ENCODE measurements at places on chromosomes 1 and 21.
A peak's percentile ranks its signal among the peaks of the same experiment; 100 is the strongest.

DNA sequence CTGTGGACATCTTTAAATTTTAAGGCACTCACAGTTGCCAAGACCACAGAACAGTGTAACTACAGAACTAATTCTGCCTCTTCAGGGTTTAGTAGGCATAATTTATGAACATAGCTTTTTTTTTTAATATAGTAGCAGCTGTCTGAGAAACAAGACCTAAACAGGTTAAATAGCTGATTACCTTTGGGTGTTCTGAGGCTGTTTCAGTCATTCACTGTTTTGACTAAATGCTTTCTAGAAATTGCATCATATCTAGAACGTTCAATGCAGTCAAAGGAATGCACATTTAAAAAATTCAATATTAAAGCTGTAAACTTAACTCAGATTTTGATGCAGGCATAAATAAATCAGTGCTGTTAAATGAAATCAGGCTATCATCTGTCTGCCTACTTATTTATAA lies 101.6 kb downstream of the BRINP3 start:
- no peak for DNase-seq

DNA sequence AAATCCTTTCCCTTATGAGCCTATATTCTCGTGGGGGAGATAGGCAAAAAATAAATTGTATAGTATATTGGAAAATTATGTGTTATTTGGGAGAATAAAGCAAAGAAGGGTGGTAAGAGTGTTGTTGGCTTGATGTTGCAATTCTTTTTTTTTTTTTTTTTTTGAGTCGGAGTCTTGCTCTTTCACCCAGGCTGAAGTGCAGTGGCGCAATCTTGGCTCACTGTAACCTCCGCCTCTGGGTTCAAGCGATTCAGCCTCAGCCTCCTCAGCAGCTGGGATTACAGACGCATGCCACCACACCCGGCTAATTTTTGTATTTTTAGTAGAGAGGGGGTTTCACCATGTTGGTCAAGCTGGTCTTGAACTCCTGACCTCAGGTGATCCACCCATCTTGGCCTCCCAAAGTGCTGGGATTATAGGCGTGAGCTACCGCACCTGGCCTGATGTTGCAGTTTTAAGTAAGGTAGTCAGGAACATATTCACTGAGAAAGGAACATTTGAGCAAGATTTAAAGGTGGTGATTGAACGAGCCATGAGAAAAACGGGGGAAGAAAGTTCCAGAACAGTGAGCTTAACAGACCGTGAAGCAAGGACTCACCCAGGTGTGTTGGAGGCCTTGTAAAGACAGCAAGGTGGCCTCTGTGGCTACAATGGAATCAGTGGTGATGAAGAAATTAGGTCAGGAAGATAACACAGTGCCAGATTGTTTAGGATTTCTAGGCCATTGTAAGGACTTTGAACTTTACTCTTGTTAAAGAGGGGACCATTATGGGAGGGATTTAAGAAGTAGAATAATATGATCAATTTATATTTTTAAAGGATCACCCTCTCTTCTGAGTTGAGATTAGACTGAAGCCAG lies 45.8 kb downstream of the RPRD2 start:
- no peak for DNase-seq

DNA sequence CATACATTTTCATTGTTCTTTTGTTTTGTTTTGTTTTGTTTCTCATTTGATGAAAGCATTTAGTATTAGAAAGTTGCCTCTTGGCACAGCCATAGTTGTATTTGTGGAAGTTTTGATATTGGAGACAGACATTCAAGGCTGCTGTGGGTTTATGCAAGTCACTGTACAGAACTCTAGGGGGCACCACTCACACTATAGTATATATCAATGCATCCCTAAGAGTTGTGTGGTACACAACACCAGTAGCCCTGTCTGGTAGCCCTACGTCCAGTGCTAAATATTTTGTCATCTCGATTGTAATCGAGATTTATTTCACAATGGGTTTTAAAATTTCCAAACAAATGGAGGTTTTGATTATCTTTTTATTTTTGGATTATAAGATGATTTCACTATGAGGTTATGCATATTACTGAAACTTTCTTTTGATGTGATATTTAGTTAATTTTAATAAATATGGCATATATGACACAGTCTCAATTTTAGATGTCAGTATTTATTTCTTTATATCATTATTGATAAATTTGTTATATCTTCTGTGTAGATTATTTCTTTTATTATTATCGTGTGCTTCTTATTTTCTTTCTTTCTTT lies 112.2 kb downstream of the NR5A2 start:
- no peak for DNase-seq

GRCh38 chr1:160048335-160048734 lies 16.5 kb upstream of the PIGM start:
- no peak for DNase-seq

- no peak for DNase-seq
Measured at GRCh38 chr1:11052839-11053757, 6.1 kb upstream of the MASP2 start.

GRCh38 chr1:9200441-9200840 lies 34.1 kb upstream of the H6PD start:
- DNase-seq: no peak

GRCh38 chr1:215005078-215005477 lies 77.5 kb upstream of the KCNK2 start:
- DNase-seq: no peak

- DNase-seq: peak; percentile 17
Measured at GRCh38 chr1:225655509-225656258, 2.8 kb upstream of the ENAH start.

DNA sequence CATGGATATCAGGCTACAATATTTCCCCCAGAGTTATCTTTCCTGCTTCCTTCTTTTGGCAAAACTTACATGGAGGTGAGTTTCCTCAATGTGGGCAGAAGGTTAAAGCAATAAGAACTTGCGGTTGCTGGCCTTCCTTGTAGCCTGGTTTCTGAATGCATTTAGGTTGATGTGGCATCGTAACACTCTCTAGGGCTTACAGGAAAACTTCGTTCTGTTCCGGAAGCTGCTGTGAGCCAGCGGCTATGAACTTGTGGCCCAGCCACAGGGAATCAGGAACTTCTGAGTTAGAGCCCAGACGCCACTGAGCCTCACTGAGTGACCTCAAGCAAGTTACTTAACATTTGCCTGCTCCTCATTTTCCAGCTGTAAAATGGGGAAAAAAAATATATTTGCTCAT lies 623.4 kb upstream of the ADAMTS5 start:
- DNase-seq: no peak

DNA sequence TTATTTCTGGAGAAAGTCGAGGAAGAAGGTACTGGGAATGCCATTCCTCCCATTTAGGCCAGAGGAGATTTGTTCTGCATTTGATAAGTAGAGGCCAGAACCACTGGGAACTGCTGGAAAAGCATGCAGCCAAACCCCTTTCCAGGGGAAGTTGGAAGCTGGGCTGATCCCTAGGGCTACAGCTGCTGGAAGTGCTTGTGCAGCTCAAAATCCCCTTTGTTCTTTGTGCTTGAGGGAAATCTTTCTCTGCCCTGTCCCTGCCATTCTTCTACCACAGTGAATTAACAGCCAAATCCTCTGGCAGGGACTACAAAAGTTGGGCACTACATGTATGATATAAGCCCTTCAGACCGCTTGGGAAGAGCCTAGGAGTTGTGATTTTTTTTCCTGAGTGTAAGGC lies 734.1 kb downstream of the LRRIQ3 start:
- no peak for DNase-seq

GRCh38 chr1:156804572-156805243 lies 11.9 kb downstream of the SH2D2A start:
- no peak for DNase-seq

GRCh38 chr1:209190591-209191261 lies 392.8 kb upstream of the CAMK1G start:
- no peak for DNase-seq

GRCh38 chr1:8351693-8352470 lies 34.0 kb downstream of the SLC45A1 start:
- no peak for DNase-seq

- DNase-seq: no peak
Measured at GRCh38 chr1:91729621-91730358, 156.2 kb downstream of the TGFBR3 start.

DNA sequence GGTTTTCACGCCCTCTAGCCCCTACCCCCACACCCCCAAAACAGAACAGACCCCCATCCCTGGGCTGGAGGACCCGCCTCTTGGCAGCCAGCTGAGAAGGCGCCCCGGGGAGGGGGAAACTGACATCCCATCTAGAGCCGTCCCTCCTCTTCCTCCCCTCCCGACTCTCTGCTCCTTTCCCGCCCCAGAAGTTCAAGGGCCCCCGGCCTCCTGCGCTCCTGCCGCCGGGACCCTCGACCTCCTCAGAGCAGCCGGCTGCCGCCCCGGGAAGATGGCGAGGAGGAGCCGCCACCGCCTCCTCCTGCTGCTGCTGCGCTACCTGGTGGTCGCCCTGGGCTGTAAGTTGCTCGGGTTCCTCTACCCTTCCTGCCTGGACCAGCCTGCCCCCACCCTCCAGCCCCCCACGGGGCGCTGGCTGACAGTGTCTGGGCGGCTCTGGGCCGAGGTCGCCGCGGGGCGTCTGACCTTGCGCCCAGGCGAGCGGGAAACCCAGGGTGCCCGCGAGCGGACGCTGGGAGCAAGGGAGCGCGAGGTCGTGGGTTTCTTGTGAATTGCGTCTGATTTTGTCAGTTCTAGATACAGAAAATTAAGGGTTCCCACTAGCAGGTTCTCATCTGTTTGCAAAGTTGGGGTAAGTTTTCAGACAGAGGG lies 618 bp downstream of the JAM2 start:
- DNase-seq: peak; percentile 6

- no peak for DNase-seq
Measured at GRCh38 chr1:177798614-177799013, 171.2 kb downstream of the SEC16B start.

DNA sequence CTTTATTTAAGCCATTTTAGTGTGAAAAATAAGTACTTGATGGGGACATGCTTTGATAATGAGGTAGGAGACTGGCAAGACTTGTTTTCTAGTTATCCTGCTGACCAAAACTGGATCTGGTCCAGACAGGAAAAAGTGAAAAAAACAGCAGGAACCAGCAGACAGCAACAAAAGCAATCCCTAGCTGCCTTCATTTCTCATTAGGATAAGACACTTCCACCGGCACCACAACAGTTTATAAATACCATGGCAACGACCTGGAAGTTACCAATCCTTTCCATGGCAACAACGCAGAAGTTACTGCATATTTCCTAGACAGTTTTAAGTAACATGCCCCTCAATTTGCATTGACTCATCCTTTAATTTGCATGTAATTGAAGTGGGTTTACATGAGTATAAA lies 993.8 kb upstream of the NCAM2 start:
- DNase-seq: no peak

- DNase-seq: peak; percentile 54
Measured at GRCh38 chr1:154182344-154183045, 9.4 kb downstream of the TPM3 start.

- DNase-seq: no peak
Measured at GRCh38 chr1:211099393-211099792, 34.6 kb downstream of the KCNH1 start.

DNA sequence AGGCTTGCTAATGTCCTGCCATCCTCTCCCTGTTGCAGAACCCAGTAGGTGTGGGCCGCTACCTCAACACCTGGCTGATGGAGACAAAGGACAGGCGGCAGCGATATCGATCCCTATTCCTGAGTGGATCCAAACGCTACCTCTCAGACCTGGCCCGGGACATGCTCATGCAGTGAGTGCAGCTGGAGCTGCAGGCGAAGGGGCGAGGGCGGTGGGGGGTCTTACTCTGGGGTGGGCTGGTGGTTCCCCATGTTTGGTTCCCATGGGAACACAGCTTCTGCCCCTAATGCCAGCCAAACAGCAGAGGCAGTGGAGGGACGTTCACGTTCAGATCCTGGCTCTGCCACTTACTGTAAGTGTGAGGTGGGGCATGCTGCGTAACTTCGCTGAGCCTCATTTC lies 15.8 kb upstream of the TTC22 start:
- no peak for DNase-seq

DNA sequence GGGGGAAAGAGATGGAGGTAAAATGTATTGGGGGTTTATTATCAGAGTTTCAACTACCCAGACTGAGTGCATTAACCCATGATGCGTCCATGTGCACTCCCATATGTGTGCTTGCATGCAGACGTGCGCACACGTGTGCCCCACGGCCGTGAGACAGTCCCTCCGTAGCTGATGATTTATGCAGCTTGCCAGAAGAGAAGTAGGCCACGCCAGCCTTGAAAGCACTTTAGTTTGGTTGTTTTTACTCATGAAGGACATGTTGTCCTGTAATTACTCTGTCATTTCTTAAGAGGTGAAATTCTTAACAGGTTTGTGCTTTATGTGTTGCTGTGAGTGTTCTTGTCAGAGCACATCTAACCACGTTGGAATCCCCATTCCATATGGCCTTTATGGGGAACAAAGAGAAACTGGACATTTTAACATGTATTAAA lies 467.8 kb downstream of the LMO4 start:
- no peak for DNase-seq

DNA sequence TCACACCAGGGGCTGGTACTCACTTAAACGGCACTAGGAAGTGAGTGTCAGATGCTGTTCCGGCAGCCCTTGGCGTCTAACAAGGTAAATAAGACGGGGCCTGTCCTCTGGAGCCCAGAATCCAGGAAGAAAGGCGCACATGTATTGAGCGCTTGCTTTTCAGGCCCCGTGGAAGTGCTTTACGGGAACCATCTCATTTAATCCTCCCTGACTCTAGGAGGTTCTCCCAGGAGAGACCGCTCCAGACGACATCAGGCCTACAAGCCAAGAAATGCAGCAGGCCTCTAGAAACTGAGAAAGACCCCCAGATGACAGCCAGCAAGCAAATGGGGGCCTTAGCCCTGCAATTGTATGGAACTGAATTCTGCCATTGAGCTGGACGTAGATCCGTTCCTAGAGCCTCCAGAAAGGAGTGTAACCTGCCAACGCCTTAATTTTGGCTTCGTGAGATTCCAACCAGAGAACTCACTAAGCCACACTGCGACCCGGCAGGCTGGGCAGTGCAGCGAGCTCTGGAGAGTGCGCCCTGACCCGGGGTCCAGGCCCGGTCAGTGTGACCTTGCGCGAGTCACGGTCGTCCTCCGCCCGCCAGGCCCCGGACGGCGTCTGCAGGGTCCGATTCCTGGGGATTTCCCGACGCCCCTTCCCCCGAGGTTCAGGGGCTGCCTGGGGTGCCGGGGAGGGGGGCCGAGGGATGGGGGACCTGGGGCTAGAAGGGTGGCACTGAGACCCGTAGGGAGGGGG lies 532 bp upstream of the MANEAL start:
- no peak for DNase-seq

GRCh38 chr1:30916296-30916695 lies 7.7 kb upstream of the SDC3 start:
- DNase-seq: no peak

- no peak for DNase-seq
Measured at GRCh38 chr1:10835822-10836421, 39.5 kb upstream of the CASZ1 start.
